ENCODE measurements at places on chromosomes 1 and 21. TPM values are rescaled to one million over a fixed set of nuclear protein-coding genes. Genes with fewer than 3 reads are reported as not detected.

FCGR2B gene
- polyA plus RNA-seq = 0.16 TPM

FCRL1 gene
- polyA plus RNA-seq = 0.25 TPM

GUCA2A gene
- polyA plus RNA-seq = not detected

OR2T11 gene
- polyA plus RNA-seq = not detected

- DNase-seq = no peak
Measured at GRCh38 chr1:236736761-236737160, 50.5 kb downstream of the ACTN2 start.
